ENCODE measurements at places on chromosomes 1 and 21.

DNA sequence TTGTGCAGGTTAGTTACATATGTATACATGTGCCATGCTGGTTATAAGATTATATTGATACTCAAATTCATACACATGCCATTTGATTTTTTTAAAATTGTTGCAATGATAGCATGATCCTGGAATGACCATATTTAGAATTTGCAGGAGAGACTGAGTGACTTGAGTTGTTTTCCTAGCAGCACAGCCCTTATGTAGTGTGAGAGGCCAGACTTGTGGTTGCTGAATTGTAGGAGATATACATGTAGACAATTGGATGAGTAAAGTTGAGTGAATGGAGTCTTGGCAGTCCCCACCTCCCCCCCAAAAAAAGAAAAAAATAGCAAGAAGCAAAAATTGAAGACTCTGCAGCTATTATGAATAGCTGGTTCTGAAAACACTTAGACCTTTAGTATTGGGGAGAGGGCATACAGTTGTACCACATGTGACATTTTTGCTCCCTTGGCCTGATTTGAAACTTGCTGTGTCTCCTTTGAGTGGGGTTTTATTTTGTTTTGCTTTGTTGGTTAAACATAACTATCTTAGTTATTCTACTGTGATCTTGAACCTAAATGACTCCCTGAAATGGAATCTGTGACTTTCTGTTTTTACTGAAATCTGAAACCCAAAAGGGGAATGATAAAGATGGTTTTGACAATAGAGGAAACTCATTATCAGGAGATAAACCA is 280.3 kb downstream of the HMCN1 start:
- DNase-seq, result no peak

DNA sequence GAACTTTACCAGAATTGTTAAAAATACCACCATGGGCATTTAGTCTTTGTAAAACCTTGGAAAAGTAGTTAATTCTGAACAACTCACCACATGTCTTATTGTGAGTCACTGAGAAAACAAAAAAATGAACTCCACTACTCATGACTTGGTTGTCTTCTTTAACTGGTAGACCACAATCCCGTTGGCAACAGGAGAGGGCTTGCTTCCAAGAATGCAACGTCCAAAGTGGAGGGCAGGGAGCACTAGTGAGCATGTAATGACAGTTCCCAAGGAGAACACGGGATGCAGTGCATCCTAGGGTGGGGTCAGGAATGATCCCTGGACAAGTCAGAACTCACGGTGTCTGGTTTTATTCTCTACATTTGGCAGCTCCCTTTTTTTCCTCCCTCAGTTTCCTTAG is 15.2 kb upstream of the HMCN1 start:
- no peak for DNase-seq

GRCh38 chr1:29984166-29984861 is 739.1 kb downstream of the MATN1 start:
- no peak for DNase-seq

DNA sequence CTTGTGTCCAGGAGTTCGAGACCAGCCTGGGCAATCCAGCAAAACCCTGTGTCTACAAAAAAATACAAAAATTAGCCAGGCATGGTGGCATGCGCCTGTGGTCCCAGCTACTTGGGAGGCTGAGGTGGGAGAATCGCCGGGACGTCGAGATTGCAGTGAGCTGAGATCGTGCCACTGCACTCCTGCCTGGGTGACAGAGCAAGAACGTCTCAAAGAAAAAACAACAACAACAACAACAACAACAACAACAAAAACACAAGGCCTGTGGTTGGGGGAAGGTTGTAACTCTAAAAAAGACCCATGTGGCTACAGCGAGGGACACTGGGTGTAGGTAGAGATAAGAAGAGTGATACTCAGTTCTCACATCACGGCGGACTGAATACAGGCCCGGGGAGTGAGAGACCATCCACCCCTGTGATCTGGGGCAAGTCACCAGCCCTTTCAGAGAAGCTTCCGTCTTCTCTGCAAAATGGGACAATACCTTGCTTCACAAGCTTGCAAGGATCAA is 848 bp upstream of the CDC42 start:
- DNase-seq, result no peak

- DNase-seq, result no peak
These were observed 58.1 kb downstream of the RPAP2 start for GRCh38 chr1:92356956-92357355.

DNA sequence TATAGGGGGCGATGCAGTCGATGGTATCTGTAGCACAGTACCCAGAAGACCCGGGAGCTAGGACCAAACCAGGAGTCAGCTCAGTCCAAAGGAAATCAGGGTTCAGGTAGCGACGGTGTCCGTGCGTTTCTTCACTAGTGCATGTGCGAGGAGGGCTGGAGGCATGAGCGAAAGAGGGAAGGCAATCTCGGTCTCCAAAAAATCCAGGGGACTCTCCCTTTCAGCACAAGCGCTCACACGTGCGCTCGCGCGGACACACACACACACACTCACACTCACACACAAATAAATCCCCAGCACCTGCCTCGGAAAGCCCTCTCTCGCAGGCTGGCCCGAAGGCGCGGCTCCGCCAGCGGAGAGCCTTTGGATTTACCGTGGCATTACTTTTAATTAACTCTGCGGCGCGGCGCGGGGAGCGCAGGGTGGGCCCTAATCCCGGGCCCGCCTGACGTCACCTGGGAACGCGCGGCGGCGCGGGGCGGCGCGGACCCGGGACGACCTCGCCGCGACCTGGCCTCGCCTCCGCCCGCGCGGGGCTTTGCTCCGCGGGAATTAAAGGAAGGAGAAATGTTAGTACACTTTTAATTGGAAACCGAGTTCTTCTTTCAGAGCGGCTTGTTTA is 121.2 kb downstream of the LMX1A start:
- DNase-seq, result no peak

GRCh38 chr1:26122988-26123973 is 11.7 kb downstream of the PDIK1L start:
- DNase-seq, result peak; percentile 20

- DNase-seq, result peak; percentile 44
These were observed 55.3 kb downstream of the NDUFS5 start for GRCh38 chr1:39081271-39082009.

DNA sequence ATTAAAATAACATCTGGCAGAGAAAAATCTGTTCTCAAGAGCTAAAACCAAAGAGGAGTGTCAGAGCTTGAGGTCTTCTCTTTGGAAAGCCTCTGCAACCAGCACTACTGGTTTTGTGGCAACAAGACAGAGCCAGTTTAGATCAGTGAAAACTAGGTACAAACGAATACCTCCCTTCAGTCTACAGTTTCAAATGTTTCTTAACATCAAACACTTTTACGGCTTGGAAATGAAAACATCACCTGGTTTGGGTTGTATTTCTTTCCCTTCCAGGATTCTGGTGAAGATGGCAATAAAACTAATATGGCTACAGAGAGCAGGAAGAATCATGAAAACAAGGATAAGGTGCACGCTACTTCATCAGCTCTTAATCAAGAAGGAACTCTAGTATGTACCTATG is 339.4 kb upstream of the ESRRG start:
- no peak for DNase-seq

DNA sequence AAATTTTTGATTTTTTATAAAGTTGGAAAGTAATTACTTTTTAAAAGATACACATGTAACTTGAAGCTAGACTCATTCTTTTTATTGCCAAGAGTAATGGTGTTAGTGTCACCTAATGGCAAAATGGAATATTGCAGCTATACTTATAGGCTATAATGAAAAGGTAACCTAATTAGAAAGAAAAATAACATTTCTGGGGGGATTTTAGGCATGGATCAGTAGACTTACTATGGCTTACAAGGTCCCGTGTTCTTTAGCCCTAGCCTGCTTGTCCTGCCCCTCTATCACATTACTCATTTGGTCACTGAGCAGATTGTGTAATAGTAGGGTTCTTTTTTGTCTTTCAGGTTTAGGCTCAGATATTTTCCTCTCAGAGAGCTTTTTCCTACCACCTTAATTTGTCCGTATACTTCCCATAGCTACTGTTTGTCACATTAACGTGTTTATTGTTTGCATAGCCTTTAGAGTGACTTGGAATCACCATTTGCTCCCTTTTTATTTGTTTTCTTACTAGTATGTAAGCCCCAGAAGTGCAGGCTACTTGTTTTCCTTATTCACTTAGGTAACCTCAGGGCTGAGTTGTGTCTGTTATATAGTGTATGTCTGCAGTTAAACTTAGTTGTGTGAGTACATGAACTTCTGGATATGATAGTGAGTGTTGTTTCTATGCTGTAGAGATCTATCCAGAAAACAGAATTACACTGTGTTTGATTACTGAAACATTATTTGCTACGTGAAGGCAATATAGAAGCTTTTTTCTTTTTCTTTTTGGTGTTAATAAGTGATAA is 58.7 kb downstream of the RABGAP1L start:
- DNase-seq, result no peak

GRCh38 chr1:47224676-47225399 is 7.2 kb downstream of the TAL1 start:
- no peak for DNase-seq

- peak; percentile 38 for DNase-seq
These were observed 14.8 kb upstream of the NCMAP start for GRCh38 chr1:24540906-24541710.

DNA sequence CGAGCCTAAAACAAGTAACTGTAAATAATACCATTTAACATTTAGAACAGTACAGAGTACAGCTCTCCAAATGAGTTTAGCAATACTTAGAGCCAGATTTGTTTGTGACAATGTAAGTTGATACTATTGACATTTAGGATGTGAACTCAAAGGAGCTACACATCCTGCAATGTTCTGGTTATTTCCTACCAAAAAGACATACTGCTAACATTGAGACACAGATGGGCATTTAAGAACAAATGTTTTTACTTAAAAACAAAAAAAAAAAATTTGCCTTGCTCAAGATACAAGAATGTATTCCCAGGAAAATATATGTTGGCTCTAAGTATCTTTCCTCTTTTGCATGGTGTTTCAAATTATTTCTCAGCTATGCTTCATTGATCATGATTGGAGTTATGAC is 1464.8 kb upstream of the PRMT6 start:
- DNase-seq, result no peak

DNA sequence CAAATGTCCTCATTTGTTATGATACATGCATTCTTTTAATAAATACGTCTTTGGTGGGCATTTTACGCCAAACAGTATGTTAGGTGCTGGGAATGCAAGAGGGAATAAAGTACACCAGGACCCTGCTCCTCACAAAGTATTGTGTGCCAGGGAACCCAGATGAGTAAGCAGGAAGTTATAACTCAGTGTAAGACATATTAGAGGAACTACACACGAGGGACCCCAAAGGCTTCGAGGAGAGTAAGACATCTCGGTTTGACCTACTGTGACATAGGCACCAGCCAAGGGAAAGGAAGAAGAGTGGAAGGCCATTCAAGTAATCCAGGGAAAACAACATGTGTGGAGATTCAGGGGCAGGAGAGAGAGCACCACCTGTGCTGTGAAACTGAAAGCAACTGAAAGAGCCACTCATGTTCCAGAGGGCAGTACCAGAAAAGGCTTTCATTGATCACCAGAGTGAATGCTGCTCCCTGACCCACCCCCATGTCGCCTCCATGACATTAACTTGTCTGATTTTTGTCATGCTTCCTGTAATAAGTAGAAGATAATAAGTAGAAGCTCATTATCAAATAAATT is 542.5 kb upstream of the PKN2 start:
- DNase-seq, result no peak

- DNase-seq, result no peak
These were observed 299.5 kb downstream of the ST6GALNAC3 start for GRCh38 chr1:76374086-76374485.

DNA sequence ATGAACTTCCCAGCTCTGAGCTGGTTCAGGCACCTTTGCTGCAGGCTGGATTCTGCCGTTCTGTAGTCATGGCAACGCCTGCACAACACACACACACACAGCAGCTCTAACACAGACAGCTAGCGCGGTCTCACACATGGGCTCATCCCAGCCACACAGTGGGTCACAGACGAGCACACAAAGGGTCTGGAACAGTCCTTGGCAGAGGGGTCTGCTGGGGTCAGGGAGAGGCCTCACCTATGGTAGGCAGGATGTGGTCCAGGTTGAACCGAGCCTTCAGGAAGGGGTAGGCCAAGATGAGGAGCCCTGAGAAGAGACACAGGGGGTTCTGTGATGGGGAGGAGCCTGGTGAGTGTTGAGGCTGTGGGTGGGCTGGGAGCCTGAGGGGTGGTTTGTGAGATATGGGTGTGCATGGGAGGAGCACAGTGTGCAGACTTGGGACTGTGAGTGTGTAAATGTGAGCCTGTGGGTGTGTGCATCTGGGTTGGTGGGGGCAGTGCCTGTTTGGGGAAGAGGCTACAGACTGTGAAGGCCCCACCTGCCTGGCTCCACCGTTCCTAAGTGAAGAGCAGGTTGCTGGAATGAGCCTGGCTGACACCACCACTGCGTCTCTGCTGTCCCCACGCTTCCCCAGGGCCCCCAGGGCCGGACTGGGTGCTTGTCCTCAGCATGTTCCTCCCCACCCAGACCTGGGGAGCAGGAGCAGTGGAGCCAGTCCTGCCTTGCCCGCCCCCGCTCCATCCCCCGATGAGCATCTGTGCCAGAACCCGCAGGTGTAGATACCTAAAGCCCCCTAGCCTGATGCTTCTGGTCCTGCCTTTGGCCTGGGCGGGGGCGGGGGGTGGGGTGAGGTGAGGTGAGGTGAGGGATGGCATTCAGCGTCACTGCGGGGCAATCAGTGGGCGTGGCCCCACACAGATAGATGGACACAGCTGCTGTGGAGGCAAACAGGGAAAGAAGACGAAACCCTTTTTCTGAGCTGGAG is 1.5 kb downstream of the KNCN start:
- DNase-seq, result no peak

- no peak for DNase-seq
These were observed 1284.7 kb downstream of the BRINP3 start for GRCh38 chr1:189192741-189193520.

GRCh38 chr1:113975211-113975895 is 3.9 kb upstream of the OLFML3 start:
- DNase-seq, result no peak

DNA sequence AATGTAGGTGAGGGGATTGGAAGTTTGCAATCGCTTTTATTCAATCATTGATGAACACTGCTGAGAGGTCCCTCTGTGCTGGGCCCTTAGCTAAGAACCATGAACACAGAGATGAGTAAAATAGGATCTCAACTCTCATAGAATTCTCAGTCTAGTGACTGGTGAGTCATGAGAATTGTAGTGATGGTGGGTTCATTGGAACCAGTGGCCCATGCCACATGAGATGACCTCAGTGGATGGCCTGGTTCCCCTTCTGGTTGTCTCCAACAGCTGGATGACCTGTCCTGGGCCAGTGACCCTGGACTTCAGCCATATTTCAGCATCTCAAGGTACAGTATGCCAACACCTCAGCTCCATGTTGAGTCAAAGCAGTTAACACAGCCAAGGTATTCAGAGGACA is 21.3 kb upstream of the S100A10 start:
- DNase-seq, result no peak
